Suppressor macrophage treated with lipopolysaccharide for 4 hours (primary cell): ENCODE measurements at places on chromosomes 1 and 21.
A peak's percentile ranks its signal among the peaks of the same experiment; 100 is the strongest.

GRCh38 chr1:239507826-239508225, 121.5 kb downstream of the CHRM3 start:
- DNase-seq = no peak

DNA sequence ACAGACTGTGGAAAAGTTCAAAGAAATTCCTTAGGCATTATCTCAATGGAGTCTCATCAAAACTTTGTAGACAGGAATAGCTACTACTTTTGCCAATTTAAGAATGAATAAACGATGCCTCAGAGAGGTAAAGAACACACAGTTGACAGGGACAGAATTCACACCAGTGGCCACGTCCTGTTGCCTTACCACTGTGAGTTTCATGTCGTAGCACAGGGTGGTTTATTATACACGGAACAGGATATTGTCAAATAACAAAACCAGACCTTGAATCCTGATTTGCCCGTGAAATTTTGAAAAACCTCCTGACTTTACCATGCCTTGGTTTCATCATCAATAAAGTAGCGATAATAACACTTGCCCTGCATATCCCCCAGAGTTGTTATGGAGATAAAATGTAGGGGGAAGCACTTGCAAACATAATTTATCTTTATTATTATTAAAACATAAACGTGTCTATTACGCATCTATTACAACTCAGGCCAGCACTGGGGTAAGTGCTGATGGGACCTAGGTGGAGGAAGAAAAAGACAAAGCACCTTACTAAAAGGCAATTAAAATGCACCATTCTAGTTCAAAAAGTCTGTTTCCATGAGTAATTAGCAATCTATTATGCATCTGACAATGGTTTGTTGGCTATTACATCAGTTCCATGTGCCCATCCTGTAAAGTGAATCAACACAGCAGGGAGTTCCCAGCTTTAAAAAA, 408.1 kb upstream of the RUNX1 start:
- no peak for DNase-seq

- no peak for DNase-seq
These were observed 291.0 kb downstream of the ADGRL2 start for GRCh38 chr1:82091729-82092128.

GRCh38 chr1:196440711-196441110, 167.5 kb downstream of the KCNT2 start:
- no peak for DNase-seq

DNA sequence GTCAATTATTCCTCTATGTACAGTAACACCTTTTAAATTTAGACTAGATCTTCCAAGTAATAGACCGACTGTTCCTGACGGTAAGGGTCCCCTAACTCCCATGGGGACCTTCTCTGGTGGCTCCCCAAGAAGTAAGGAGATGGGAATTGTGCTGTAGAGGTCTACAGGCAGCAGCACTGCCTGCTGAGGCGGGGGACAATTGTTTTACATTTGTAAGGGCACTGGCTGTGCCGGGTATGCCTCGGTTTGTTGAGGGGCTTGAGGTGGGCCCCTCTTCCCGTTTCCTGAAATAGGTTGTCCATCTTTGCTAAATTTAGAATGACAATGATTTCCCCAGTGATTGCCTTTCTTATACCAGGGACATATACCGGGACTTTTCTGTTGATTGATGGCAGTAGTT, 13.1 kb upstream of the L1TD1 start:
- DNase-seq = no peak

GRCh38 chr1:79657951-79658658, 651.6 kb upstream of the ADGRL4 start:
- DNase-seq = no peak

- no peak for DNase-seq
These were observed 128.8 kb downstream of the PDE4B start for GRCh38 chr1:65921446-65921845.

GRCh38 chr1:4628992-4629391, 25.4 kb upstream of the AJAP1 start:
- no peak for DNase-seq

- no peak for DNase-seq
These were observed 47.7 kb downstream of the PPIAL4G start for GRCh38 chr1:148435406-148435805.

DNA sequence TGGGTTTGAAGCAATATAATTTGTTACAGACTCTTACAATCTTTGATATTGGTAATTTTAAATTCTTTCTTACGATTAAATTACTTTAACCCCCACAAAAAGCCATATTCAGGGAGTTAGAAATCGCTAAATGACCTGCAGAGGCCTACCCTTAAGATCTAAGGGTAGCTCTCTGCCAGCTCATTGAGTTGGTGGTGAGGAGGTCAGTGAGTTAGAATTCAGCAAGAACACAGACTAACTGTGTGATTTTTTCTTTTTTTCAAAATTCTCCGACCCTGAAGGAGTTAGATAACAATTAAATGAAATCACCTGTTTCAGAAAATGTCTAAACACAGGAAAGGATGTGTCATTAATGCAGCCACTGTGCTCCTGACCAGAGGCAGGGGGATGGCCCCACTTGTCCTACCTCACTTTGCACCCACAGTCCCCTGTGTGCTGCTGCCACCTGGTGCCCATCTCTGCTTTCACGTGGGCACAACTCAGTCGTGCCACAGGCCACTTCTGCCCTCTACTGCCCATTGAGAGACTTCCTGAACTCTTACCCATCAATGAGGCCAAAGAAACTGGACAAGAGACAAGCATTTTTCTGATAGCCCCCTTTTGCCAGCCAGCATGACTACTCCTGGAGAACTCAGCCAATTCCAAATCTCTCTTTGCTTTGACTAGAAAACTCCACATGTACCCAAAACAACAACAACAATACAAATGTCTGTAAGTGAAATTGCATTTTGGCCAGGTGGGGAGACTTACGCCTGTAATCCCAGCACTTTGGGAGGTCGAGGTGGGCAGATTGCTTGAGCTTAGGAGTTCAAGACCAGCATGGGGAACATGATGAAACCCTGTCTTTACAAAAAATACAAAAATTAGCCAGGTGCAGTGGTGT, 8.4 kb downstream of the CFAP45 start:
- peak; percentile 93 for DNase-seq

DNA sequence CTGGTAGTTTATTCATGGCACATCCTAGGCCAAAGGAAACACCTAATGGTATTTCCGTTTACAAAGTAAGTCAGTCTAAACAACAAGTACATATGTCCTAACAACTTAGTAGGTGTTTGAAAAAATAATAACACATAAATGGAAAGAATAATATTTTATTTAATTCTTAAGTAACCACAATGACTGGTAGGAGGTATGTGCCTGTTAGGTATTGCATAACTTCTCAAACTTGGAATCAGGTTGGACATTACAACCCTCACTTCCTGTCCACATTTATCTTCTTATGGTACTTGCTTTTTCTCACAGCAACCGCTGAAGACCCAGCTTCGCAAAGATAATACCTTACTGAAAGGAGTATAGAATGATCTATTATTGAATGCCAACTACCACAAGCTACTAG, 64.2 kb downstream of the VPS13D start:
- no peak for DNase-seq

DNA sequence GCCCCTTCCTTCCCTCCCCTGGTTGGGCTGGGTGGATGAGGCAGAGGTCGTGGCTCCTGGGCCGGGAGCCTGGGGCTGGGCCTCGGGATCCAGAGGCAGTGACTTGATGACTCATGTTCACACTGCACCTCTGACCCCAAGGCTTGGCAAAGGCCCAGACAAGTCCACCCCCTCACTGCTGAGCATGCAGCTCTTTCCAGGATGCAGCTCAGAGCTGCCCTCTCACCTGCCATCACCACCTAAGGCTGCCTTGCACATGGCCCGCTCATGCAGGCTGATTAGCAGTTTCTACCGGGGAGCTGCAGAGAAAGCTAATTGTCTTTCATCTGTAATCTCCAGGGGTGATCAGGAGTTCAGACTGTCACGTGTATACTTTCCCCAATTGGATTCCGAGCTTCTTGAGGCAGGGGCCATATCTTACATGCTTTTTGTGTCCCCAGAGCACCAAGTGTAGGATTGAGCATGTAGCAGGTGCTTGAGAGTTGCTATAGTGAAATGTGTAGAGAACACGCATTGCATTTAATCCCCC, 62.1 kb downstream of the LRRN2 start:
- peak; percentile 43 for DNase-seq

GRCh38 chr1:168271636-168272035, 9.0 kb upstream of the TBX19 start:
- no peak for DNase-seq

DNA sequence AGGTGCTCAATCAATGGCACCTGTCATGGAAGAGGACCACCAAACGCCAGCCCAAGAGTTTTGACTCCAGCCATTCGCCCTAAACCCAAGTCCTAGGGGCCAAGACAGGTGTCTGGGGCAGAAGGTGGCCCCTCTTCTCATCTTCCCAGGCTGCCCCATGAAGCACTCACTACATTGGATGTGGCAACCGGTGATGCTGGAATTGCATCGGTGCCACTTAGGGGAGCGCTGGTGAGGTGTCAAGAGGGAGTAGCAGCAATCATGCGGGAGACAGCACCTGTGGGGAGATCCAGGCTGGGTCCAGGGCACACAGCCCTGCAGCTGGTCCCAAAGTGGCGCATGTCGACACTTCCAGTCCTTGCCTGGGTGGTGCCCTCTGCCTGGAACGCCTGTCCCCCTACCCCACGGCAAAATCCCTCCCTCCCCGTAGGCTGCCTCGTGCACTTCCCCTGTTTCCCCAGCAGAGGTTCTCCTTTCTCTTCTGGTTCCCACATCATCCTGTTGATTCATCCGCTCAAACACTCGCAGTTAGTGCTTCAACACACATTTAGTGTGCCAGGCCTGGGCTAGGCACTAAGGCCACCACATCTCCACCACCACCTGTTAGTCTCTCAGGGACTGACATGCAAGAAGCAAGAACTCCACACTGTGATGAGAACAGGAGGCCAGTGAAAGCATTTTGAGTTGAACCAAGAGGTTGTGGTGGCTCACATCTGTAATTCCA, 18.5 kb downstream of the PLA2G2D start:
- peak; percentile 66 for DNase-seq

- no peak for DNase-seq
These were observed 3.5 kb downstream of the FUBP1 start for GRCh38 chr1:77975386-77975785.

DNA sequence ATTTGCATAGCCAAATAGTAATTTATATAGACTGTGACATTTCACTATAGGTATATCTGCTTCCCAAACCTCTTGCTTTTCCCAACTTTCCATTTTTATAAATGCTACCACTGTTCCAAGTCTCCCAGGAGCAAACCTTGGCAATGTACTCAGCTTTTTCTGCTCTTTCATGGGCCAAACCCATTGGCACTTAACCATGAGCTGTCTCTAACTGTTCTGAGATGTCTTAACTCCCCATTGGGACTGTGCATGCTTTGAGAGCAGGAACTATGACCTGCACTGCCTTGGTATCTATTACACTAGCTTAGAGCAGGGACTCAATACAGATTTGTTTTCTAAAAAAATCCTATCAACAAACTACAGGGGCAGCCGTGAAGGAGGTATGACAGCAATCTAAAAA, 22.5 kb upstream of the KHDRBS1 start:
- DNase-seq = no peak

- no peak for DNase-seq
These were observed 8.5 kb downstream of the SIKE1 start for GRCh38 chr1:114771992-114772391.

DNA sequence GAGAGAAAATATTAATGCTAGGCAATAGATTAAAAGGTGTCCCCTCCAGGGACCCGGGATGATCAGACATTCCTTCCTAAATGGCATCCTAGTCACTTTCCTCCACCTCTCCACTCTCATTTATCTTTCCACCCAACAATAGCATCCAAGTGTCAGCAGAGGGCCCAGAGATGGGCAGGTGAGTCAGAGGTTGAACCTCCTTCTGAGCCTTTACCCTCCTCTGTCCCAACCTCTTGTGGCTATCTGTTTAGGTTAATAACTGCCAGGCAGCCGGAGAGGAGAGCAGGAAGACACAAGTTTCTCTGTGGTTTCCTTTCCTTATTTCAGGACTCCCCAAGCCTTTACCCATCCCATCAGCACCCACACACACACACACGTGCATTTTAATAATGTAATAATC, 4.1 kb downstream of the GJA5 start:
- DNase-seq = no peak

DNA sequence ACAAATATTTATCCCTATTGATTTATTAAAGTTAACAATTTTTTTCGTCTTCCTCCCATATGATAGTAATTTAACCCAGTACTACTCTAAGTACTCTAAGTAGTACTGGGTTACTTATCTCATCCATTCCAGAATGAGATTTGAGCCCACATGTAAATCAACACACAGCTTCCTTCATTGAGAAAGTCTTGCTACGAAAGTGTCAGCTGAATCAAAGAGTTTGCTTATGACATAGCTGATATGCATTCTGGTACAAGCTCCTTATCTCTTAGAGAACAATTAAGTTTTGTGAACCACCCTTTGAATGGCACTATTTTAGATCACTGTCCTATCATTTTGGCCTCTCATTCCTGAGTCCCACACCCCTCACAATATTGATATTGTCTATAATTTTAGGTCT, 2.4 kb upstream of the SLC44A3 start:
- no peak for DNase-seq

DNA sequence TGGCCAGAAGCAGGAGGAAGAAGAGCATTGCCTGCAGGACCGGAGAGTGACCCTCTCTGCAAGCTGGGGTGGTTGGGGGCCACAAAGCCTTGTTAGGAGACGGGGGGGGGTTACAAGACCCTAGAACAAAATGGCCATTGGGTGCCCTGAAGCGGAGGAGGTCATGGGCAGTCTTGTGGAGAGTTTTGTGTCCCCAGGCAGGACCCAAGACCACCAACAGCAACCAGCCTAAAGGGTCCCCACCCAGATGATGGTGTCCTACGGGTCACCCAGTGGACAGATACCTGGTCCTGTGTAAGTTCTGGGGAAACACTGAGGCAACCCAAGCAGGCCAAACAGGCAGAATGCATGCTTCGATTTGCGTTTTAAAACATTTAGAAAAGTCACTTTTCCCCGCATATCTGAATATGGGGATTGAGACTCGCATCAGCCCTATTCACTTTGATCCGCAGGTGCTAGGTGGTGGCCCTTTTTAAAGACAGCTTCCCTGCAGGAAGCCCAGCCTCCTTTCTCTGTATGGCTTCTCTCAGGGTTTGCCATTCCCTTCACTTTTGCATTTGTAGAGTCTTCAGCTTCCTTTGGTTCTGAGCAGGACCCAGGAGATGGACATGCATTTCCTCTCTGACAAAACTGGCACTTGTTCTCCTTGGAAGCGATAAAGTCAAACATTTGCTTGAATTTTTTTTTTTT, 21.1 kb downstream of the GNG4 start:
- DNase-seq = no peak

GRCh38 chr1:201912832-201913231, 24.1 kb downstream of the SHISA4 start:
- no peak for DNase-seq

GRCh38 chr1:40981691-40982448, 2.4 kb downstream of the CTPS1 start:
- DNase-seq = no peak

- no peak for DNase-seq
These were observed 230.3 kb downstream of the CENPF start for GRCh38 chr1:214833178-214833756.
